H1 (cell line): ENCODE measurements at places on chromosomes 13 and 19.

DNA sequence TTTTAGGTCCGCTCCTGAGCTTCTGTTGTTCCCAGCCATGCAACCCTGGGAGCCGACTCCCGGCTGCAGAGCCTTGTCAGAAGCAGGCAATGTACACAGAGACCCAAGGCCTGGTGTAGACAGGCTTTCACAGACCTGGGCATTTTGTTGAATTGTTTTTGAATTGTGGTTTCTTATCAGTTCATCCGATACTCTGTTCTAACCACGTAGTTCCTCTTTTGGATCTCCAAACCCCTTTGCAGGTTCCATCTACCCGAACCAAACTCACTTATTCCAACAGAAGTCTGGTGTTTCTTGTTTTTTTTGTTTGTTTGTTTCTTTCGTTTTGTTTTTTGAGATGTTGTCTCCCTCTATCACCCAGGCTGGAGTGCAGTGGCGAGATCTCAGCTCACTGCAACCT, 6.3 kb upstream of the NLRP2 start:
- no peak for DNase-seq

DNA sequence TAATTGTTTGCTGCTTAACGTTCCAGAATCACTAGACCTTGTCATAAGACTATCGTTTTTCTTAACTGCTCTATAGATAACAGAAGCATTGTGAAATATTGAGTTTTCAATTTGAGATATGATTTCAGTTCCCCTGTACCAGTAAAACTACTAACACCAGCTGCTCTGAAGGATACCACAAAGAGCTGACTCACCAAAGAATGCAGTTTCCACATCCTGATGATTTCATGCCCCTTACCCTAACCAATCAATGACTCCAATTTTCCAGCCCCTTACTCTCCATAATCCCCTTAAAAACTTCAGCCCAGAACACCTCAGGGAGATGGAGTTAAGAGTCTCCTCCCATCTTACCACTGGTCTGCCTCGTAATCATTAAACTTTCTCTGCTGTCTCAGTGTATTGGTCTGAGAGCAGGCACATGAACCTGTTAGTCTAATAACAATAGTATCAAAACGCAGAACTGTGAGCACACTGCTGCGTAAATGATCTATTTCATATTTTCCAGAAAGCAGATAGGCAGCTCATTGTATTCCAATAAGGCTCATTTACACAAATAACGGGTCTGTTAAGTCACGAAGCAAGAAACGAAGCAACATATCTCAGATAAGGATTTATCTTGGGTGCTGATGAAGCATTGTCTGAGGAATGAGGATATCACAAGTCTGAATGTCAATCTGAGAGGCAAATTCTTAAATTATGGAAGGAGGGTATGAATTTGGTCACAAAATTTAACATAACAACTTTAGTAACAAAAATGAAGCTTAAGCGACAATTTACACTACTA, 14.1 kb upstream of the CCNA1 start:
- no peak for DNase-seq

DNA sequence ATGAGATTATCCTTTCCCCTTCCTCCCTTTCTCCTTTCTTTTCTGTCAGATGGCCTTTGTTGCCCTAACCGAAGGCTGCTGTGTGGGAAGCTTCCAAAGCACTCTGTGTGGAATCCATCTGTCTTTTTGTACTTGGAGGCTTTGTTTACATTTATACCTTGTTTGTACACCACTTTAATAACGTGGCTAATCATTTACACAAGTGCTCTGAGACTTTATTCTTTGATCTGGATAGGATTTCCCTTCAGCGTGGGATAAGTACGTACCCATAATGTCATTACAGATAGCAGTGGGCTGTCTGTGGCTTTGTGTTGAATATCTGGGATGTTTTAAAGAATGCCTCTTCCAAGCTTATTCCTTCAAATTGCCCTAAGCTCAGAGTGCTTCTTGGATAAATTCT, 684.7 kb upstream of the SLITRK5 start:
- DNase-seq: no peak

- peak; percentile 67 for DNase-seq
Observed at GRCh38 chr13:74134221-74134776, at the start of gene KLF12. Gene KLF12, minus strand, starts transcription at chr13:74134404.

- DNase-seq: no peak
Observed at GRCh38 chr13:100297413-100297812, 208.5 kb downstream of the PCCA start.

- DNase-seq: no peak
Observed at GRCh38 chr19:28117143-28117542, 1095.8 kb downstream of the UQCRFS1 start.

- DNase-seq: no peak
Observed at GRCh38 chr13:45895881-45896280, 44.3 kb upstream of the SIAH3 start.

- DNase-seq: no peak
Observed at GRCh38 chr13:113904411-113904810, 40.5 kb upstream of the GAS6 start.
